ENCODE measurements at places on chromosomes 6 and 20.

DNA sequence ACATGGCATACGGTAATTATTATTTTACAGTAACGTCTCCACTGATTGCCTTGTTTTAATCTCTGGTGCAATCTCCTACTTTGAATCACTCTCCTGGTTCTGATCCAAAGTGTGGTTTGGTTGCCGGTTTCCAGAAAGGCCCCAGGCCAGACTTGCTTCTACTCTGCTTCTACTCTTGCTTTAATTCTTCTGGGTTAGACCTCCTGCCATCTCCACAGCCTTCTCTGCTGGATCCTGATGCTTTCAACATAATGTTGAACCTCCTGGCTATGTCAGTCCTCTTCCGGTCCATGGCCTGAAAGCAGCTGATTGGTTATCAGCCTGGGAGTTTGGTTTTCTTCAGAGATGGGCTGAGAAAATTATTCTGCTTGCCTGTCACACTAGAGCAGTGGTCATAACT is 266.5 kb upstream of the RIMS1 start:
- no peak for DNase-seq

DNA sequence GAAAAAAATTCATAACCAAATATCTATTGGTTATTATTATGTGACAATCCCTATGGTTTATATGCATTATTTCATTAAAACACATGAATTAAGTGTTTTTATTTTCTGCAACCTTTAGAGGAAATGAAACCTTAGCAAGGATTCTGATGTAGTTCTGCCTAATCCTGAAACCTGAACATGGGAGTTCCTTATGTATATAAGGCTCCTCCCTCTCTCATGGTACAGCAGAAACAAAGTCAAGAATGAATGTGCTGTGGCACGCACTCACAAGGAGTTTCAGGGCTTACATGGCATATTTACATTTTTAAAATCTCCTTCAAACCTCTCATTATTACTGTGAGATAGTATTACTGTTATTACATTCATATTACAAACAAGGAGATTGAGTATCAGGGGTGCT is 426.4 kb upstream of the CITED2 start:
- DNase-seq, result no peak

GRCh38 chr6:118650582-118651281 is 659 bp downstream of the CEP85L start:
- no peak for DNase-seq

- DNase-seq, result no peak
These were observed 7.0 kb downstream of the TXLNB start for GRCh38 chr6:139284789-139285188.

DNA sequence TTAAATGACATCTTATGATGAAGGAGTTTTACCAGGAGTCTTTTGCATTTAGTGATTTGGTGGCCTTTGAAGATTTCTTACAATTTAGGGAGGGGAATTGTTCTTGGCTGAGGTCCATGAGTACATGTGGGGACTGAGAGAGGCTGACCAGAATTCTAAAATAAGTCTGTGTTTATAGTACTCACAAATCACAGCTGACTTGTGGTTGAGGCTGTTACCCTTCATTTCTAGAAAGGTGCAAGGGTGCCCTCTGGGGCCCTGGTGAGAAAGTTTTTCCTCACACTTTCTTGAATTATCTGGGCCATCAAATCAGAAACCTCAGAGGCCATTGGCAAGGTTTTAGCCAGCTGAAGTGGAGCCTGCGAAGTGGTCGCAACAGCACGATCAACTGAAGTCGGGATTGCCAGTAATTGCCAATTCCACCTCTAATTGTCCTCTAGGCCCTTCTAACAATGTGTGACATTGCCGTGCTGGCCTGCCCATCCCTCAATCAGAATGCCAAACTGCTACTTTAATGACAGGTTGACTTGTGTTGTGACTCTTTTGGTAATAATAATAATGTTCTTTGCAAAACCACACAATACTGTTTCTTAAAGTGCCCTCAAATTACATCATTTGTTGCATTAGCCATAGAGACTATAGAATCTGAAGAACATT is 221.6 kb downstream of the OGFRL1 start:
- DNase-seq, result no peak

DNA sequence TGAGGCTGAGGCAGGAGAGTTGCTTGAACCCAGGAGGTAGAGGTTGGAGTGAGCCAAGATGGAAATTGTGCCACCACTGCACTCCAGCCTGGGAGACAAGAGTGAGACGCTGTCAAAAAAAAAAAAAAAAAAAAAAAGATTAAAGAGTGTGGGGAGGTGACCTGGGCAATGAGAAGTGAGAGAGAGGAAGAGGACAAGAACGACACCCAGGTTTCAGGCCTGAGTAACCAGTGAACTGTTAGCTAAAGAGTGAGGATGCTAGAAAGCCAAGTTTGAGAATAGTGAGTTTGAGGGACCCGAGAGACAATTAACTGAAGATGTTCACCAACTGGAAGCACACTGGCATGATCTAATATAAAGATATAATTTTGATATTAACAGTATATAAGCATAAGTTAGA is 85.4 kb upstream of the TNFAIP3 start:
- no peak for DNase-seq

GRCh38 chr6:109069746-109070145 is 24.9 kb downstream of the SESN1 start:
- no peak for DNase-seq

DNA sequence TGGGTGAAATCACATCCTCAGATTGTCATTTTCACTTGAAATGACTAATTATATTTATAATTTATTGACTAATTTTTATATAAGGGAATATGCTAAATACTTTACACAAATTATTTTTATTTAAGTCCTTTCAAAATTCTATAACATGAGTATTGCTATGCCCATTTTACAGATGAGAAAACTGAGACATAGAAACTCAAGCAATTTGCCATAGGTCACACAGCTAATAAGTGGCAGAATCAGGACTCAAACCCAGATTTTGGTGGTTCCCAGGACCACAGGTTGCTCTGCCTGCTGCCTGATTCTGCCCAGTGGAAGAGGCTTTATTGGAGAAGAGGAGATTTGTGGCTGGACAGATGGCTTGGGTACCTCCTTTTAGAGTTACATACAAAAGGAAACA is 4.9 kb downstream of the ALDH8A1 start:
- DNase-seq, result no peak

GRCh38 chr20:55515832-55516231 is 489.5 kb downstream of the CBLN4 start:
- no peak for DNase-seq

- no peak for DNase-seq
These were observed 1.0 kb downstream of the TGM2 start for GRCh38 chr20:38164069-38164468.

DNA sequence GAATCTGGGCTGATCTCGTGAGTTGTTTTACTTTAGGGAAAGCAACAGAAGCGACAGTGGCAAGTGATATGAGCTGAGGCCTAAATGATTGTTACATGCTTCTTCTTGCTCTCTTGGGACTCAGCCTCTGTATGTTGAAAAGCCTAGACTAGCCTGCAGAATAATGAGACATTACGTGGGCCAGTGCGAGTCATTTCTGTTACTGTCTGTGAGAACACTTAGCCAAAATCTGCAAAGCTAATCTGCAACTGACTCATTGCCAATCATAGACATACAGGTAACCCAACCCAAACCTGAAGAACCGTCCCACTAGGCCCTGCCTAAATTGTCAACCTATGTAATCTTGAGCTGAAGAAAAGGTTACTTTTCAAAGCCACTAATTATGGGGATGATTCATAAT is 77.4 kb upstream of the F13A1 start:
- no peak for DNase-seq

GRCh38 chr6:115677198-115677597 is 383.5 kb downstream of the FRK start:
- no peak for DNase-seq

GRCh38 chr6:120588424-120588823 is 745.9 kb downstream of the TBC1D32 start:
- DNase-seq, result no peak

- DNase-seq, result no peak
These were observed 26.2 kb downstream of the CYP39A1 start for GRCh38 chr6:46626228-46626909.
